ENCODE measurements at places on chromosomes 6 and 20.

GRCh38 chr20:39222101-39222500 is 260.0 kb downstream of the DHX35 start:
- no peak for DNase-seq

- DNase-seq, result no peak
Measured at GRCh38 chr20:60269573-60270162, 311.4 kb downstream of the CDH26 start.

- DNase-seq, result no peak
Measured at GRCh38 chr6:52635049-52635577, 35.8 kb upstream of the TMEM14A start.

DNA sequence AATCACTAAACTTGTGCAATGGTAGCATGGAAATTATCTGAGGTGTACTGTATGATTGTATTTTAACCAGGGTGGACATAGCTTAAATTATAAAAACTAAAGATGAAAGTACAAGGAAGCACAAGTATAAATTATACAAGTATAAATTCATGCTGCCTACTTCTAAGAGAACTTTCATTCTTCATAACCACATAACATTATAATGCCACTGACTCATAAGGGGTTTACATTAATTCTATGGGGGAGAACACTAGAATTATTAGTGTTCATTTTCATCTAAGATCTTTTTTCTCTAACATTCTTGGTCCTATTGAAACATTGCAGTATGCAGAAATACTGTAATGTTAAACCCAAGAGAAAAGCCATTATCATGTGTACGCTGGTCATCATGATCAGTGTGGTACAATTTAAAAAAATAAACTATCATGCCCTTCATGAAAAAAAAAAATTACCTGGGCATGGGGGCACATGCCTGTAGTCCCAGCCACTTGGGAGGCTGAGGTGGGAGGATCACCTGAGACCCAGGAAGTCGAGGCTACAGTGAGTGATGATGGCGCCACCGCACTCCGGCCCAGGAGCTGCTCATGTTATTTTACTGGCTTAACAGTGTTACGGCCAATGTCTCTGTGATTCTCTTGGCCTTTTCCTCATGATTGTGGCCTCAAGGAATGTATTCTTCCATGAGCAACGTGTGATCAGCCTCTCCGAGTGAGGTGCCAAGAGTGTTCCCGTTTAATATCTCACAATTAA is 25.9 kb upstream of the AHCY start:
- DNase-seq, result no peak

DNA sequence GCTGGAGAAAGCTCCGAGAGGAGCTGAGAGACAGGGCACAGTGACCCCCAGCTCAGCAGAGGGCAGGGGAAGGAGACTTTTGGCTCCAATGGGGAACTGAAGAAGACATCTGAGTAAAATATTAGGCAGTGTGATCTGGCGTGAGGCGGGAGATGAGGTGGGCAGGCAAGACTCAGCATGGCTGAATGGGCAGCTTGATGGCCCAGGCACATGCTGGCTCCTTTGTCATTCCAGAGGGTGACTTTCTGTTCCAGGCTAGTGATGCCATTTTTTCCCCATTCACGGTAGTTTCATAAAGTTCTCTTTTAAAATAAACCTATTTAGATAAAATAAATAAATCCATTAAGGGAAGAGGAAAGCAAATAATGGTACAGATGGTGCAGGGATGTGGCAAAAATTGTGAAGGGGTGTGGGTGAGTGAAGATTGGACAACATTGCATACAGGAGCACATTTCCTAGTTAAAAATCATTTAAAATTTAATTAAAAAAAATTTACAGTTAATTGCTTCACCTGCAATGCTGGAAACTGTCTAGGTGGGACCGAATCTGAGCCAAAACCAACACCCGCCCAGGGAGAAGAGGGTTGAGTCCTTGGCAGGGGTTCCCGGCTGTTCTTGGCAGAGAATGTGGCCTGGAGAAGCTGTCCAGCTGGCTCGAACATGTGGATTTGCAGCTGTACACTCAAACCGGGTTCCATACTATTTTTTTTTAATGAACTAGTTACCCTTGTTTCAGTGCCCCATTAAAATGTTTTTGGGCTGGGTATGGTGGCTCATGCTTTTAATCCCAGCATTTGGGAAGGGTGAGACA is 41.7 kb upstream of the PRELID3B start:
- no peak for DNase-seq

DNA sequence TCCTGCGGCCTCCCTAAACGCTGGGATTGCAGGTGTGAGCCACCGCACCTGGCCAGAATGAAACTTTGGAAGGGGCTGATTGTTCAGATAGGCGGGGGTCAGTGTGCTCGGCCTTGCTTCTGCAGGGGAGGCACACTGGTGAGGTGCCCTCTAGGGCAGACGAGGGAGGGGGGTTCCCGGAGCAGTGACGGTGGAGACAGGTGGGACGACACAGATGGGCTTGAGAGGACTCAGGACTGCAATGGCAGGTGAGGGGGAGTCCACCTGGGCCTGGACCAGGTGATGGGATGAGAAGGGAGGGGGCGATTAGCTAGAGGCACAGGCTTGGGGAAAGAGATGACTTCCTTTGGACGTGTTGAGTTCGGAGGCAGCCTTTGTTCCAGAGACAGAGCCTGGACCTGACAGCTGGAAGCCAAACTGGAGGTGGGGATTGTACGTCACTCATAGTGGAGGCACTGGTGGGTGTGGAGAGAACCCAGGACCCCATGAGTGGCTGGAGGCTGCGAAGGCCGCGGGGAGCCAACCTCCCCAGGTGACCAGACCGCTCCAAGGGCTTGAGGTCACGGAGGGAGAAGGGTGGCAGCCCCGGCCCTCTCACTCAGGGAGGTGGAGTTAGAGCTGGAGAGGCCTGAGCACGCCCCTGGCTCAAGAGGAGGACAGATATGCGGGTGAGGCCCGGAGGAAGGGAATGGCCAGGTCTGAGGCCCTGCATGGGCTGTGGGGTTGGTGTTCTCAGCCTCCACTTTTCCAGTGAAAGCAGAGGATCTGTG is 10.5 kb upstream of the MAP1LC3A start:
- DNase-seq, result no peak

- DNase-seq, result peak; percentile 22
Measured at GRCh38 chr6:1837826-1838225, 228.1 kb downstream of the FOXC1 start.

GRCh38 chr6:157060440-157060952 is 262.8 kb downstream of the TMEM242 start:
- peak; percentile 40 for DNase-seq

DNA sequence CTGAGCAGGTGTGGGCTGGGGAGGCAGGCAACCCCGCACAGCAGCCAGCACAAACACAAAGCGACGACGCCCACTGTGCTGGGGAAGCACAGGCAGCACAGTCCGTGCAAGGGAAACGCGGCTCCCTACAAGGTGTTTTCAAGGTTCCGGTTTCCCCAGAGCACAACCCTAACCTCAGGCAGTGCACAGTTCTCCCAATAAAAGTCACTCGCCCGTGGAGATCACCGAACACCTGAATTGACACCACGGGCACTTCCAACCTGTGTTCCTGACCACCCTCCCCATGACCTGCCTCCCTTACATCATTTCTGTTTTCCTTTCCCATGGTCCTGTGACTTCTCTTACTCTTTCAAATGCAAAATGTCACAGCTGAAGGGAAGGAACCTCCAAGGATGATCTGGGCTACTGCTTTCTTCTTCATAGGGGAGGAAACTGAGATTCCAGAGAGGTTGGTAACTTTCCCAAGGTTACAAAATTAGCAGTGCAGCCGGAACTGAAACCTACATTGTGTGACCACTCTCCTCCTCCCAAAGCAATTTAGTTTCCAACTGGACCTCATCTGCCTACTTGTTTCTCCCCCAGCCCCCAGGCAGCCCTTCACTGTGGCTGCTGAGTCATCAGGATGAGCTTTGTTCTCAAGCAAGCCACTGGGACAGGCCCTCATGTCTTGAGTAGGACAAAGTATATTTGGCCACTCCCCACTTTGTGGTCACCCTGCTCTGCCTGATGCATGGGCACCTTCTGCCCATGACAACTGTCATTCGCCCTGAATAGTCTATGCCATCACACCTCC is 125.3 kb downstream of the ATXN1 start:
- peak; percentile 97 for DNase-seq

DNA sequence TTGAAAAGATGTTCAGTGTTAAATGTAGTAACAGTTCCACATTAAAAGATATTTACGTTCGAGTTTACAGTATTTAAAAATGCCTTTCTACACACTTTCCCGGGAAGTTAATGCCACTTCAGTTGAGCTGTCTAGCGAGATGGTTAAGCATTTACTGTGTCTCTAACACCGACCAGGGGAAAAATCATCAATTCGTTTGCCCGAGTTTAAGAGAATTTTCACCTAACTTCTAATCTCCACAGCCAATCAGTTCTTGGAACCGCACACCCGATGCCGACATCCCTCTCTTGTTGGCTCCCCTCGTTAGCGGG is 58.2 kb downstream of the FAM217A start:
- no peak for DNase-seq

GRCh38 chr6:68635706-68636513 is 828 bp downstream of the ADGRB3 start:
- no peak for DNase-seq

- no peak for DNase-seq
Measured at GRCh38 chr20:41142919-41143318, 5.6 kb downstream of the PLCG1 start.

GRCh38 chr6:144678844-144679243 is 393.7 kb downstream of the UTRN start:
- peak; percentile 47 for DNase-seq

DNA sequence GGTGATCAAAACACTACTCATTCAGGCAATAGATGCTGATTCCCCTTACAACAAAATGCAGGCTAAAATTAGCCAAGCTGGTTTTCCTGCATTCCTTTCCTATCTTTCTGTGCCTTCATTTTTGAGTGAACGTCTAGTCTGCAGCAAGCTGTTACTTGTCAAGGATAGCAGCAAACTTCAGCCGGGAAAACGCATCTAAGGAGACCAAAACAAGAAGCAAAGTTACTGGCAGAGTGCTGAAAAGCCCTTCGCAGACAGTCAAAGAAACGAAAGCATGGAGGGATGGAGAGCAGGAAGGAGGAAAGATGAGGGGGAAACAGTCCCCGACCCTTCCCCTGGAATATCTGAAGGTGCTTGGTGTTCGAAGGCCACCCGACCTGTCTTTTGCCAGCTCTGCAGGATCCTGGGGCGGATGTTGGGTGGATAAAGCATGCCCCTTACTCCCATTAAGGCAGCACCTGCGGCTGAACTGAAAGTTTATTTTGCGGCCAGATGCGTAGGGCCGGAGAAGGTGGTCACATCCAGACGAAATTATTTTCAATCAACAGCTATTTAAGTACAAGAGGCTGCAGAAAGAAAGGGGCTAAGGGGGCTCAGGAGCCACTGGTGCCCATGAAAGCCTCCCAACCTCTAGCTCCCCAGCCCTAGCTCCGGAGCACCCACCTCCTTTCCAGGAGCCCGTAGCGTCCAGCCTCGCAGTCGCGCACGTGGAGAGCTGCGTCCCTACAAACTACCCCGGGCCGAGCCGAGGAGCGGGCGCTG is 538 bp downstream of the FERMT1 start:
- DNase-seq, result peak; percentile 36

GRCh38 chr20:44167736-44168135 is 19.3 kb downstream of the JPH2 start:
- no peak for DNase-seq

DNA sequence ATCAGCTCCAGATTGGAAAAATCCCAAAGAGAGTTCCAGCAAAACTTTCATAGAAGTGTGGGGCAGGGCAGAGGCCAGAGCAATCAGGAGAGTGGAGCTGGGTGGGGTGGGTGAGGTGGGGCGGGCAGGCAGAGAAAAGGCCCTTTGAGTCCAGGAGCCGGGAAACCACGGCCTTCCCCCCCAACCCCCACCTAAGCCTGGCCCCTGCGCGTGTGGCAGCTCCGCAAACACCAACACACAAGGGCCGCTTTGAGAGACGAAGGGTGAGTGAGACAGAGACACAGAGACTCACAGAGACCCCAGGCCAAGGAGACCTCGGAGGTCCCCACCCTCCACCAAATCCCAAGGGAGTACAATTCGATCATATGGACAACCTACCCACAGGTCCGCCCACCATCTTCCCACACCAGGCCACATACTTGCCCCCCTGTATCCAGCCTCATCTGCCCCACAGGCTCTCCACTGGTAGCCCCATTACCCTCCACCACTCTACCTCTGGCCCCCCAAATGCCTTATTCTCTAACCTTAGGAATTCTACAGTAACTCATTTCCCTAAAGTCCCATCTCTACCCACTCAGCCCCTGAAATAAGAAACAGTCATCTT is 1.7 kb downstream of the COL11A2 start:
- no peak for DNase-seq

- no peak for DNase-seq
Measured at GRCh38 chr6:57159127-57159526, 13.0 kb upstream of the BAG2 start.

DNA sequence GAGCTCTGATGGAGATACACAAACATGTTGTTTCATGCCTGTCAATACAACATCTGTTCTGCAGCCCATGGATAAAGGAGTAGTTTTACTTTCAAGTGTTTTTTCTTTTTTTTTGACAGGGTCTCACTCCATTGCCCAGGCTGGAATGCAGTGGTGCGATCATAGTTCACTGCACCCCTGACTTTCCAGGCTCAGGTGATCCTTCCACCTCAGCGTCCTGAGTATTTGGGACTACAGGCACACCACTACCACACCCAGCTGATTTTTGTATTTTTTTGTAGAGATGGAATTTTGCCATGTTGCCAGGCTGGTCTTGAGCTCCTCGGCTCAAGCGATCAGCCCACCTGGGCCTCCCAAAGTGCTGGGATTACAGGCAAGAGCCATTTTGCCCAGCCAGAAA is 97.0 kb downstream of the SMAP1 start:
- no peak for DNase-seq

DNA sequence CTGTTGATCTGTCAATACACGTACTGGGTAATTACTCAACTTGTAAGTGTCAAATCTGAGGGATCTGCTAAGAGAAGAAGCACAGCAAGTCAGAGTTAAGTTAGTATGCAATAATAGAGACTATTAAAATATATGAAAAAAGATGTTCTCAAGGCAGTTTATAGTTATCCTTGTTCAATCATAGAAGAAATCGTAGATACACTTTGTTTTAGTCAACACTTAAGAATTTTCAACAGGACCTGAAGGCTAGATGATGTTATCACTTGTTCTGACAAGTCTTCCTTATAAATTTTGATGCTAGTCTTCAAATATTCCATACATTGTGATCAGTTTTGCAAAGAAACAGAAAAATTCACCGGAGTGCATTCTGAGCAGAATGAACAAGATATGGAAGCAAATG is 91.1 kb upstream of the KCNQ5 start:
- DNase-seq, result no peak

GRCh38 chr6:166950443-166950821 is 5.9 kb downstream of the RNASET2 start:
- no peak for DNase-seq

DNA sequence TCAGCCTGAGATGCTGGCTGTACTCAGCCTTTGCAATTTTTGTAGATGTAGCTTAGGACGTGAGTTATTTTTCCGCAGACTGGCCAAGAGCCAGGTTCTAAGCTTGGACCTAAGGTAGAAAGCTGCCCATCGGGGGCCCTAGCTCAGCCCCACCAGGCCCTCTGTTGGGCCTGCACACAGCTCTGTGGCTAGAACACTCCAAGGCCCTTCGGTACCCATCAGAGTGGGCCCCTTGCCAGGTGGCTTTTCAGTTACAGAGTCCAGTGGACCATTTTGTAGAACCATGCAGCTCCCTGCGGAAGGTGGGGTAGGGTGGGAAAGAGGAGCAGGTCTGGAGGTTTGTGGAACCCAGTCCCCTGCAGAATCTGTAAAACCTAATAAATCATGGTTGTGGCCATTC is 22.6 kb downstream of the UCKL1 start:
- no peak for DNase-seq

Data from renal cortical epithelial cell (primary cell).